ENCODE measurements at places on chromosomes 16 and 17. TPM values are rescaled to one million over a fixed set of nuclear protein-coding genes. Genes with fewer than 3 reads are reported as not detected.

HBM gene
- total RNA-seq, result not detected

NOL3 gene
- 58.6 TPM for total RNA-seq

ZPBP2 gene
- total RNA-seq, result not detected

APOBR gene
- total RNA-seq, result 19.7 TPM

KRTAP1-1 gene
- not detected for total RNA-seq

SRCIN1 gene
- not detected for total RNA-seq

PDE6G gene
- total RNA-seq, result 67.0 TPM

NPIPB13 gene
- total RNA-seq, result 15.5 TPM

MARVELD3 gene
- total RNA-seq, result not detected

WNT9B gene
- total RNA-seq, result not detected

PDXDC1 gene
- total RNA-seq, result 52.6 TPM

OR1F1 gene
- total RNA-seq, result not detected

NEUROD2 gene
- not detected for total RNA-seq

DPEP1 gene
- not detected for total RNA-seq

WSB1 gene
- 115 TPM for total RNA-seq

CTRL gene
- 6.1 TPM for total RNA-seq

SLC4A1 gene
- not detected for total RNA-seq

KRT24 gene
- total RNA-seq, result not detected

ALOX12 gene
- not detected for total RNA-seq
